ENCODE measurements at places on chromosomes 7 and 10.

GRCh38 chr7:128168667-128169210, 72.3 kb upstream of the LEP start:
- DNase-seq: peak; percentile 19

- DNase-seq: no peak
These were observed 365.7 kb downstream of the DNAJB6 start for GRCh38 chr7:157702311-157703023.

DNA sequence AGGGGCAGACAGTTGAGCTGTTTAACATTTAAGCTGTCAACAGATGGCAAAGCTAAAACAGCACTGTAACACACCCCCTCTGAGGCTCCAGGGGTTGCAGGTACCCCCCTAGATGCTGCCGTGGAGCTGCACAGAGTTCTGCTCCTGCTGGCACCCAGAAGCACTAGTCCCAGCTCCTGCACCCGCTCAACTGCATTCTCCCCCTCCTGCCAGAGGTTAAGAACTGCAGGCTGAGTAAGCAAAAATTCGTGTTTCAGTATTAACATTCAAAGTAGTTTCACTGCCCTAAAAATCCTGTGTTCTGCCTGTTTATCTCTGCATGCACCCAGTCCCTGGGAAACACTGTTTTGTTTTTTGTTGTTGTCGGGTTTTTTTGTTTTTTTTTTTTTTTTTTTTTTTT, 790.8 kb upstream of the KCND2 start:
- no peak for DNase-seq

DNA sequence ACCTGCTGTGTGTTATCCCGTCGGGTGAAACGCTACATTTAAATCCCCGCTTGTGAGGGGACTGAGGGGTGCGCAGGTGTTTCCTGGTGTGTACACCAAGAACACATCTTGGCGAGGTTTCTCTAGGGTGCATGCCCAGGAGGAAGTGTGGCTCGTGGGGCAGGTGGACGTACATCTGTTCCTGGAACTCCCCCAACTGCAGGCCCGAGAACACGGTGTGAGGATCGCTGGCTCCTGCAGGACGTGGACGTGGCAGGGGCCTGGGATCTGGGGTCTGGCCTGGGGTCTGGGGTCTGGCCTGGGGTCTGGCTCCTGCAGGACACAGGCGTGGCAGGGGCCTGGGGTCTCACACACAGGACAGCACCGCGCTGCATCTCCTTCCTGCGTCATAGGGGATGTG, 10.1 kb downstream of the KNDC1 start:
- no peak for DNase-seq

DNA sequence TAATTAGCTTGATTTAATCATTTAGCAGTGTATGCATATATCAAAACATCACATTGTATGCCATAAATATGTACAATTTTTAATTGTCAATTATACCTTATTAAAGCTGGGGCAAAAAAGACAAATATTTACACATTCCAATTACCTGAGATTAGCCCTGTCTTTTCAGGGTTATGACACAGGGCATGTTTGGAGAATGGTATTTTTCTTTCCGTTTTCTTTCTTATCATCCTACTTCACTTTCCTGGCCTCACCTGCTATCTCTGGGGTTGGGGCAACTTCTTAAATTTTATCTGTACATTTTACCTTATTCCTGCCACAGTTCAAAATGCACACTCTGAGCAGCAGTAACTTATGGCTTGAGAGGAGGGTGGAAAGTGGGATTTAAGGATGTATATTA, 285.9 kb downstream of the DOCK4 start:
- DNase-seq: no peak

GRCh38 chr7:155291045-155291530, 6.6 kb upstream of the INSIG1 start:
- DNase-seq: peak; percentile 50

- DNase-seq: no peak
These were observed 19.5 kb downstream of the FZD9 start for GRCh38 chr7:73452999-73453635.

DNA sequence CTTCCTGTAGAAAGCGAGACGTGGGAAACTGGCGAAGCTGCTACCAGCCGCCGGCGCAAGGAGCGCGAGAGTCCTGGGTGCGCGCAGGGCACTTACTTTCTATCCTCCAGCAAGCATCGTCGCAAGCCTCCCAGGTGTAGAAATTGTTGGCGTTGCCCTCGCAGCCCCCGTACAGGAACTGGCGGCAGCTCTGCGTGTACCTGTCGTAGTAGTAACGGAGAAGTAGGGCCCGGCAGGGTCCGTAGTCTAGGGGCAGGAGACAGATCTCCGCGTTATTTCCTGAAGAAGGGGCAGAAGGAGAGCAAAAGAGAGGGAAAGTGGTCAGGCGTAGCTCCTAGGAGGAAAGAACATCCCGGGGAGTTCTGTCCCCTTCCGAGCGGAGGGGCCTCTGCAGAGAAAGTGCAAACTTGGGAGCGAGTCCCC, 501 bp downstream of the TFPI2 start:
- DNase-seq: no peak

- DNase-seq: no peak
These were observed 44.6 kb downstream of the FRA10AC1 start for GRCh38 chr10:93657757-93658156.

- no peak for DNase-seq
These were observed 10.4 kb downstream of the HTR7 start for GRCh38 chr10:90847436-90847835.

- DNase-seq: no peak
These were observed 58.5 kb upstream of the SLC35B4 start for GRCh38 chr7:134375206-134375605.

GRCh38 chr10:57222129-57222528, 861.1 kb upstream of the ZWINT start:
- no peak for DNase-seq

DNA sequence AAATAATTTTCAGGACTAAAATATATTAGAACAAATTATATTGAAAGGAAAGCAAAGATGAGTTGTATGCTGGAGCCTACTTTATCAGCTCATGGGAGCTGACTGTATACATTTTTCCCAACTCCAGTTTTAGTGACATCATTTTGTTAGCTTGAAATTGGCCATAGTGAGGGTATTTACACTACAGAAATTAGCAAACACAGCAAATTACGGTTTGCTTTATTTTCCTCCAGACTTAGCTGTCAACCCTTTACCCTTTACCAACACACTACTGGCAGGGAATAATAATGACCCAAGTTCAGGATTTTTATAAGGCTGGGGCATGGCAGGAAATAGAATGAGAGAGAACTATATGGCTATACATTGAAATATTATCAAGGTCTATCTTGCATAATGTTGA, 120.3 kb upstream of the PRSS1 start:
- DNase-seq: no peak

- DNase-seq: no peak
These were observed 264.4 kb downstream of the ETV1 start for GRCh38 chr7:13724977-13725566.

DNA sequence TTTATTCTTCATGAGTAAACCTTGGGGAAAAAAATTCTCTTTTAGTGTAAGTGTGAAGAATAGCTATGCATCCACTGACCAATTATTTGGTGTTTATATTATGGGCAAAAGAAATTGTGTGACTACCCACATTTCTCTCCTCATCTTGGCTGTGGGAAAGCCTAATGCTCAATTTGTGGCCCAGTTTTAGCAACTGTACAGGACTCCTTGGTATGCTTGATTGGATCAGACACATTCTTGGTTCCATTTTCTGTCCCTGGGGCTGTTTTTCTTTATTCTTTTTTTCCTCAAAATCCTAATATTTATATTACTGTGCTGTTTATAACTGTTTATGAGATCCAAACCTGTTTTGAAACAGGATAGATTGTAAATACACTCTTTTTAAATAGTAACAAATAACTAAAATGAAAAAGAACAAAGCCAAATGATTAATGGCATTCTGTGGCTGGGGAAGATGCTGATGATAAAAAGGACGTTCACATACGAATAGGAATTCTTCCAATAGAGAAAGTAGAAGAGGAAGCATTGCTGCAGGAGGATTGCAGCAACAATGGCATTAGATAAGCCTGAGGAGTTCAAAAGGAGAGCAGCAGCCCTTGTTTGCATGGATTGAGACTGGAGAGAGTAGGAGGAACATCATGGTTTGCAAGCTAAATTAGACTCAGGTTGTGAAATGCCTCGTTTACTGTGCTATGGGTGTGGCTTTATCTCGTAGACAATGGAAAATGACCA, 580.5 kb downstream of the INHBA start:
- DNase-seq: no peak

- DNase-seq: no peak
These were observed 17.5 kb upstream of the PRPS1L1 start for GRCh38 chr7:18045171-18045570.

- no peak for DNase-seq
These were observed 56.7 kb upstream of the SEMA3A start for GRCh38 chr7:84251277-84251781.

DNA sequence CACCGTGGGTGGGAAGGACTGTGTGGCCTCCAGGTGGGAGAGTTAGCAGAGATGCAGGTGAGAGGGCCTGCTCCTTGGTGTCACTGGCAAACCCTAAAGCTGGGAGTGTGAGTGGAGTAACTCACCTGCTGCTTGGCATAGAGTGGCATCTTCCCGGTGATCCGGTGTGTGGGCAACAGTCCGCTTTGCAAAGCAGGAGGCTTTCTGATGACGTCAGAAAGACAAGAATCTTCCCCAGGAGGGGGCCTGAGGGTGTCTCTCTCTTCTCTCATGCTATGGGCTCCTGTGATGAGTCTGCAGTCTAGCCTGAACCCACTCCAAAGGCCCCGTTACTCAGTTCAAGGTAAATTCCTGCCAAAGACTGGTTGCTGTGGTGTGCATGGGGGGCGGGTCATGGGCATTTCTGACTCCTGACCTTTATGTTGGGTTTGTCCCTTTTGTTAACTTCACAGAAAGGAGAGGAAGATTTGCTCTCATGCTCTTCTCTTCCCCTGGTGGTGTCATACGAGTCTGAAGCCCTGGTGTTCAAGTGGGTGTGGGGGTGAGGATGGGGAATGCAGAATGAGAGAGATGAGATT, 187.9 kb downstream of the GATA3 start:
- peak; percentile 73 for DNase-seq

DNA sequence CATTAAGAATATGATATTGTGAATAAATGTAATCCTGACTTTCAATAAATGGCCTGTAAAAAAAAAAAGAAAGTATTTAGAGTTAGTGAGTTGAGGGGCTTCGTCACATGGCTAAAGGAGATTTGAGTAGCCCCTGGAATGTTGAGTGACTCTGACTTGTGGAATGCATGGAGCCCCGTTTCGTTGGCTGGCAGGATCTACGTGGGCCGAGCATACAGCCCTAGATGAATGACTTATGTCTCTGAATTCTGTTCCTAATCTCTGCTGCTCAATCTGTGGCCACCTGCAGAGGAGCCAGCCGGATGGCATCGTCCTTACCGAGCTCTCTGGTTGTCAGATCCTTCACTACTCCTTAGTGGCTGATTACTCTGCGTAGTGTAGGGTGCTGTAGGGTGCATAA, 155.7 kb downstream of the MGMT start:
- DNase-seq: no peak

- no peak for DNase-seq
These were observed 393 bp upstream of the DNAJC1 start for GRCh38 chr10:22003964-22004281.

DNA sequence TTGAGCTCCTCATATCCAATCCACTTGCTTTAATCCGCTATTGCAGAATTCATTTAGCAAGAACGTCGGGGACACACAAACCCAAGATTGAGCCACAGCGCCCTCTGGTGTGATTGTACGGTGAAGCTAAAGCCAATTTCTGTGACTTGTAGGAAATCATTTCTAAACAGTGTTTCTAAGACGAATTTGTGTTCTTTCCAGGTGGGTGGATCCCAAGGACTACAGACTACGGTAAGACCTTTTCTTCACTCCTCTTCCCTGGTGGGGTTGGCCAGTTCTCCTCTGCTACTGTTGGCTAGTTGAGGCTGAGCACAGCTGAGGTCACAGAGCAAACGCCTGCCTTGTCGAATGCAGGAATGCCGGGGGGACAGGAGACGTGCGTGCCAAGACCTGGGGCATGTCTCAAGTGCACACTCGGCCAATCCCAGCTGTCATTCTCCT, 5.2 kb downstream of the DMBT1 start:
- peak; percentile 79 for DNase-seq

GRCh38 chr7:40921589-40922315, 781.1 kb downstream of the INHBA start:
- DNase-seq: no peak

- DNase-seq: no peak
These were observed 272.7 kb upstream of the VWC2 start for GRCh38 chr7:49500741-49501140.

GRCh38 chr7:73715648-73716317, 3.7 kb downstream of the STX1A start:
- peak; percentile 71 for DNase-seq

GRCh38 chr7:94095316-94096009, 91.3 kb upstream of the BET1 start:
- no peak for DNase-seq

DNA sequence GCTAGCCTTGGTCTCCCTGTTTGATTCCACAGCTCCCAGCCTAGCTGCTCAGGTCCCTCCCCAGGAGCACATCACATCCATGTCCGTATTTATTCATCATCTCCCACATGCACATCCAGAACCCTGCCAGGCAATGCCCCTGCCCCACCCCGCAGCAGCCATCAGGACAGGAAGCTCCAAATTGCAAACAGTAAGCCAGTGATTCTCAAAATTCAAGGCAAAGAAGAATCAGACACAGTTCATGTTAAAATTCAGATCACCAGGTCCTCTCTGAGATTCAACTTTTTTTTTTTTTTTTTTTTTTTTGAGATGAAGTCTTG, 17.7 kb downstream of the LRRC20 start:
- DNase-seq: no peak

DNA sequence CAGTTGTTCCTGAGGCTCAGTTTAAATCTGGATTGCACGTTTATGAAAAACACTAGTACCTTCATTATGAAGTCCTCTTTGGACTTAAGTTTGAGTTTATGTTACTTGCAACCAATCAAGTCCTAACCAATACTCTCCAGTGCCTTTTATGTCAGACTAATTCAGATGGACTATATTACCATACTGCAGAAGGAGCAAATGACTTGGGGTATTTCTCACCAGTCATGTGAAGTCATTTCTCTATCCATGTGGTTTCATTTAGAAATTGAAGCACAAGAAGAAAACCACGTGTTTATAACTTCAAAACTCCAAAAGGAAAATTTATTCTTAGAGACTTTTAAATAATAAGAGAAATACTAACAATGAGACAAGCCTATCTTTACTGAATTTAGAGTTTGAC, 201.6 kb downstream of the MBL2 start:
- no peak for DNase-seq

DNA sequence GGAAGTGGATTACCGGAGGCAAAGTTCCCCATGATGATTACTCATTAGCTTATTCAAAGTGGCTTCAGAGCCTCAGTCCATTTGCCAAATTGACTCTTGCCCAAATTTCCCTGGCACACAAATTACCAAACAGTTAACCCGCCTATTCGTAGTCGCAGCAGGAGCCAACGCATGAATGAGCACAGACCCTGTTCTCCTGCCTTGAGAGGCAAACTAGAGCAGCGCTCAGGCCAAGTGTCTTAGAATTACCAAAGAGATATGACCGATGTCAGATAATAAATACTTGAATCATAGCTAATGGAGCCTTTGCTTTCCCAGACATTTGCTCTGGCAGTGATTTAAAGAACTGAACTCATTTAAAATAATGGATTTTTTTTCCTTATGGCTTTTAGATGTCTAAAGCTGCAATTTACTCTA, 64.9 kb downstream of the CTTNBP2 start:
- DNase-seq: no peak

- DNase-seq: no peak
These were observed 48.5 kb downstream of the AMZ1 start for GRCh38 chr7:2736411-2736914.

- DNase-seq: no peak
These were observed 17.2 kb upstream of the FAM170B start for GRCh38 chr10:49151025-49151445.
